ENCODE measurements at places on chromosomes 7 and 10. TPM values are rescaled to one million over a fixed set of nuclear protein-coding genes. Genes with fewer than 3 reads are reported as not detected.
A peak's percentile ranks its signal among the peaks of the same experiment; 100 is the strongest.

GRCh38 chr10:27724287-27724686, 21.3 kb downstream of the MKX start:
- DNase-seq = no peak

DNA sequence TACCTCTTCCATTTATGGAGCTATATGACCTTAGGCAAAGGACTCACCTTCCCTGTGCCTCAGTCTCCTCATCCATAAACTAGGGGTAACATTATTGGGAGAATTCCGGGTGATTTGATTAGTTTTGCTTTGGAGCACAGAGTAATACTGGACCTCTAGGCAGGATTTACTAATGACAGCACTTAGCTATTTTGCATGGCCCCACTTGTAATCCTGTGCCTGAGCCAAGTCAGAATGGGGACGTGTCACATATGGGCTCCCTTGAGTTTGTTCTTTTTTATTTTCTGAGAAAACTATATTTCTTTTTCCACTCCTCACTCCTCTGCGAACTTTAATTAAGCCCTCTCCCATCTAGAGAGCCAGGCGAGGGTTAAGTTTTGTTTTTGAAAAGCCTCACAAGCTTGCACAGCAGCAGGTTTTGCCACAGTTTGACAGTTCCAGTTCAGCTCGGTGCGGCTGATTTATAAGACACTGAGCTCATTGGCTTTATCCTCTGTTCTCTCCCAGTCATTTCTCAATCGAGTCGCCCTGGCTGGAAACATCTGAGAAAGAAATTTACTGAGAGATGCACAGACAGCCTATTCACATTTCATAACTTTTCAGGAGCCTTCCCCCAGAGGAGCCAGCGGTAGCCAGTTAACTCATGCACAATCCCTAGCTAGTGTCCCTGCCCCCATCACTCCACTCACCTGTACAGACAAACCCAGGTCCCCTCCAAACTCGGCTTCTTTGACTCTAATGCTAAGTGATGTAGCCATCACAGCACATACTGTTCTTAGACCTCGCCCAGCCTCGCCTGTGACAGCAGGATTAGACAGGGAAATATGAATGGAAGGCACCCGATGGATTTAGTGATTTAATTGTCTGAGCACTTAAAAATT, 441.9 kb upstream of the NPVF start:
- peak; percentile 56 for DNase-seq

GRCh38 chr10:58747687-58748086, 235.0 kb downstream of the BICC1 start:
- no peak for DNase-seq

GRCh38 chr7:1920266-1920681, 250.2 kb downstream of the ELFN1 start:
- DNase-seq = no peak

GRCh38 chr7:80770675-80771081, 132.2 kb downstream of the CD36 start:
- DNase-seq = no peak

ANLN gene
- 30.3 TPM for polyA plus RNA-seq

DNA sequence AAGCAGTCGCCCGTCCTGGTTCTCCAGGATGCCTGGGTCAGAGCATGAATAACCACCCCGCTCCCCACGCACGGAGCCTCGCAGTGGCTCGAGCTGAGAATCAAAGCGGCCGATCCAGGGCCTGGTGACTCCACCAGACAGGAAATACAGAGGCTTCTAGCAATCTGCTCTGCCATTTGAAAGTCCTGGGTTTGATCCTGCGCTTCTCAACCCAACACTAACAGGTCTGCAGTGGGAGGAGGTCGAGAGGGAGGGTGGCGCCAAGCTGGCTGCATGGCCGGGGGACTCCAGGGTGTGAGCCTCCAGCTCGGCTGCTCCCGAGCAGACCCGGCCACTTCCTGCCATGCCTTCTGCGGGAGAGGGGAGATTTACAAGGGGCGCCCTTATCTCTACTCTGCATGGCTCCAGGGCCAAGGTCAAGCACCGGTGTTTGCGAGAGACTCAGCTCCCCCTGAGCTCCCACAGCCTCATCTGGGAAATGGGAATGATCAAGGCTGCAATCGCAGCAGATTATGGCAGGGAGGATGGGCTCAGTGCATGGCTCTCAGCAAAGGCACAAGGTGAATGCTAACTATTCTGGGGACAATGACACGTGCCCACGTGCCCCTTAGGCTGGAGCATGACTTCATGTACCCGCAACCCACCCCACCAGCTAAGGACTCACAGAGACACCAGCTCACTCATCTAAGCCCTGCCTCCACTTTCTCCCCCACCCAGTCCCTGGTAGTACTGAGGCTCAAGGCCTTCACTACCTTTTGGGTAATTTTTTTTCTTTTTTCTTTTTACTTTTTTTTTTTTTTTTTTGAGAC, 73.9 kb upstream of the TNRC18 start:
- no peak for DNase-seq

DNA sequence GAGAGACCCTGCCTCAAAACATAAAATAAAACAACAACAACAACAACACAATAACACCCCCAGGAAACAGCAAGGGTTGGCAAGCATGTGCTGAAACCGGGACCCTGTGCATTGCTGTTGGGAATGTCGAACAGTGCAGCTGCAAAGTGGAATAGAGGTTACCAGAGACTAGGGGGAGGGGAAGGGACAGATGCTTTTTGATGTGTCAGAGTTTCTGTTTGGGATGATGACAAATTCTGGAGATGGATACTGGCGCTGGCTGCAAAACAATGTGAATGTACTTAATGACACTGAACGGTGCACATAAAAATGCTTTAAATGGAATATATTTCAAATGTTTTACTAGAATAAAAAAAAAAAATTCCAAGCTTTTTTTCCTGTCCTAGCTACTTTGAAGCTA, 241.8 kb downstream of the TEX36 start:
- DNase-seq = no peak

- DNase-seq = no peak
Observed at GRCh38 chr7:157876469-157877285, 539.9 kb downstream of the DNAJB6 start.

DNA sequence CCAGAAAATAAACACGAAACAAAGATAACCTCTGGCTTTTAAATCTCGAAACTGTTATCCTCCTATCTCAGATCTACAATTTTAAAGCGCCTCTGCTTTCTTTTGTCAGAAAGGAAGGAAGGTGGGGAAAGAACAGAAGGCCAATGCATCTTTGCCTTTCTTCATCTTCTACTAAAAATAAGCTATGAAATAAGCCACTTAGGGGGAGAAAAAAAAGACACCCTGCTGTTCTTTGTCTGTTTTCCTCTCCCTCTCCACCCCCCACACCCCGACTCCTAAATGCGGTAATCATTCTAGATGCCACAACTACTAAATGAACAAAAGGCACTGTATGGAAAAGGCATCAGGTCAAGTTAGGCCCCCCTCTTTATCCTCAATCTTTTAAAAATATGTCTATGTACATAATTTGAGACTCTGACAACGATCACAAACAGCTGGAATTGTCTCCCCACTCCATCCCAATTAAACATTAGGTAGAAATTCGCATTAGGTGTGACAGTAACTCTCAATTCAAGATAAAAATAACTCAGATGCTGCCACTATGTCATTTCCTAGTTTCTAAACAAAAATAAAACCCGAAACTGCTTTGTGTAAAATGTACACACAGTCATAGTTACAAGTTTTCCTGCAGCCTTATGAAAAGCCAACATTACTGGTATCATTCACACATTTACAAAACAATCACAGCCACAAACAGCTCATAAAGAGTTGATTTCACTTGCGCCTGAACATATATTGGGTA, 2.4 kb downstream of the UBE2H start:
- DNase-seq = no peak

DNA sequence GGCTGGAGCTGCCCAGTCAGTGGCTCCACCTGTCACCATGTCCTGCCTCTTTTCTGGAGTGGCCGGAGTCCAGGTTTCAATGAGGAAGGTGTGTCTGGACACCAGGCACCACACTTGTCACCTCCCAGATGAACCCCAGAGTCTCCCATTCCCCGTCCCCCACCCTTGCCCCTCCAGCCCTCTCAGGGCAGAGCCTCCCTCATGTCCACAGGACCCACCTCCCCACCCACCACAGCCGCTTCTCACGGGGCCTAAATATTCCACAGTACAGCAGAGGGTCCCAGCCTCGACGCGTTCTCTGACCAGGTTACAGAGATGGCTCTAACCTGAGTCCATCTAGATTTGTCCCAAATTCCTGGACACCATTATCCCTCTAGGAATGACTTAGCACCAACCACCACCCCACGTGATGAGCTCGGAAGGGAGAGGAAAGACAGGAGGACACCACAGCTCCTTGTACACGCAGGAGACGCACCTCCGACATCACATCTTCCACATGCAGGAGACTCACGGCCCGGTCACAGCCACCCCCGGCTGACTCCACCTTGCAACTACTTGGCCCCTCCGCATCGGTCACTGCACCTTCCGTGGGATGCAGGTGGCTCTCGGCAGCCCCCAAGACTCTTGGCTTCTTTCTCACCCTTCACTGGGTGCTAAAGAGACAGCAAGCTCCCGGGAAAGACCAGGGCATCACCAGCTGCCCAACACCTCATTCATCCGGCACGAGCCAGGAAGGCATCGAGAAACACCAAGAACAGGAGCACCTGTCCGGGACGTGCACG, 560.2 kb downstream of the DNAJB6 start:
- DNase-seq = no peak

DNA sequence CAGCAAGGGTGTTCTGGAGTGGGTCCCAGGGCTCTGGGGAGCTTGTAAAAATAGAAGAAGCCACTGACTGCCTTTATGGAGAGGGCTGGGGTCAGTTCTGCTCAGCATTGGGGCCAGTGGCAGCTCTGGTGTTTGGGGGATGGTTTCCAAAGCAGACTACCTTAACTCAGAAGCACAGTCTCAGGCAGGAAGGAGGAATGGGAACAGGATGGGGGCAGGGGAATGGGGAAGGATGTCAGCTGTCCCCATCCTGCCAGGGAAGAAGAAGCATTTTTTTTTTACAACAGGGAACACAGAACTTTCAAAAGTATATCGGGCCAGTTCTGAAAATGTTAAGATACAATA, 28.8 kb downstream of the TSPAN15 start:
- no peak for DNase-seq

SRRM3 gene
- polyA plus RNA-seq = 1.00 TPM

UPF2 gene
- polyA plus RNA-seq = 38.3 TPM

- DNase-seq = no peak
Observed at GRCh38 chr7:17385612-17386011, 87.2 kb downstream of the AHR start.

DNA sequence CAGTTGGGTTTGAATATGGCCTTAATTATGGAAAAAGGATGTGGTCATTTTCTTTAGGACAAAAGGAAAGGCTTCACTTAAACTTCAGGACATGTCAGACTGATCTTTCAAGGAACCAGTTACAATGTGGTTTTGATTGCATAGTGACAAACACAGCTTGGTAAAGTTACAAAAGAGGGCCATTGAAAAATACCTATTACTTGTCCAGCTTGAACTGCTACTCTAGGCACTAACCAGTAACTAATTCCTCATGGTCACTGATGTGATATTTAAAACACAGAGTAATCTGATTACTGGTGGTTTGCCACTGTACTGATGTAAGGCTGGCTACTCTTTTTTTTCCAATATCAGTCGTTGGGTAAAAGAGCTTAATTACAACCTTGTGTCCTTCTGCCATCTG, 22.6 kb downstream of the TES start:
- no peak for DNase-seq

CHAT gene
- polyA plus RNA-seq = not detected

DPP6 gene
- 48.4 TPM for polyA plus RNA-seq

DNA sequence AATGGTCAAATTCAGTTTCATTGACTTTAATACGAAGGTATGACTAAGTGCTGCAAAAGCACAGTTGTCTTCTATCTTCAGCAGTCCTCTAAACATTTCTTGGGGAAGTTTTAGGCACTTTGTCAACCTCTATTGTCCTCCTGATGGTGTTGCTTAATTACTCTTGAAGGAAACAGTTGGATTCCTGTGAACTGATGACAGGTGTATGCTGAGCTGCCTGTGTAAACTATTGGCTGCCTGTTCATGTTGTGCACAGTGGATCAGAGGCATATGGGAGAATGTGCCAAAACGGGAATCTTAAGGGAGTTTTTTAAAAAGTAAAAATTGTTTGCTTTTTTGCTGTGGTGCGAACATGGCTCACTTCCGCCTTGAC, 221.0 kb downstream of the AUTS2 start:
- no peak for DNase-seq

- no peak for DNase-seq
Observed at GRCh38 chr10:126058507-126058906, 162.1 kb downstream of the FANK1 start.

All from renal cortex interstitium (tissue), 15 donors.